ENCODE measurements at places on chromosomes 5 and 9. TPM values are rescaled to one million over a fixed set of nuclear protein-coding genes. Genes with fewer than 3 reads are reported as not detected.

The FREM1 gene
- 4.1 TPM for total RNA-seq

DNA sequence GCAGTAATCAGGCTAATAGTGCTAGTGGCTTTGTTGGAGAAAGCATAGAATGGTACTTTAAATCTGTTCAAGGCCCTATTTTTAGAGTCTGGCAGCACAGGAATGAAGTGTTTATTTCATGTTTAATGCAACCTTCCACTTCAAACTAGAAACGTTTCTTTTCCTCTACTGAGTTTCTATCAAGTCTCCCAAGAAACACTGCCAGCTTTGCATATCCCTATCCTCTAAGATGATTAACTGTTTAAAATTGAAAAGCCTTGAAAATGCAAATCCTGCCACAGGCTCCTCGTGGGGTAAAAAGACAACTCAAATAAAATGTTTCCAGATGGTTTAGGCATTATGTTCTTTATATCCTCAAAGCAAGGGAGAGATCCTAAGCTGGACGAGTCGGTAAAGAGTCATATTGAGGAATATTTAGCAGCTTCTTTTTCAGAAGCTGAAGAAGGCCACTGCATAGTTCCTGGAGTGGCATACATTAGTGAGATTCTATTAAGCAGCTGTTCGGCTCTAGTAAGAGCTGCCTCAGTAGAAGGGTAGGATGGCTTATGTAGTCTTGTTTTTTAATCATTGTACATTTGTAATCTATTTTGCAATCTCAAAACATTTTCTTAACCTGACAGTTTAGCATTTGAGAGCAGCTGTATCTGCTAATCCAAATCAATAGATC is 251.2 kb downstream of the CHSY3 start:
- no peak overlapping the region for H3K4me3 ChIP-seq
- H3K36me3 ChIP-seq: no peaks in the 10 kb centered on the region
- no peaks in the 10 kb centered on the region for H3K27me3 ChIP-seq
- DNase-seq: no peak
- no peaks in the 10 kb centered on the region for H3K4me1 ChIP-seq
- H3K27ac ChIP-seq: no peak overlapping the region

- H3K27me3 ChIP-seq: no peaks in the 10 kb centered on the region
- H3K36me3 ChIP-seq: no peaks in the 10 kb centered on the region
- peak; percentile 54 for DNase-seq
- peak overlapping the region; percentile 92 for H3K27ac ChIP-seq
- H3K4me1 ChIP-seq: no peaks in the 10 kb centered on the region
Measured at GRCh38 chr9:19127871-19128500, 694 bp upstream of the PLIN2 start.

- H3K4me1 ChIP-seq: no peaks in the 10 kb centered on the region
- no peaks in the 10 kb centered on the region for H3K27me3 ChIP-seq
- DNase-seq: no peak
- no peak overlapping the region for H3K4me3 ChIP-seq
- no peak overlapping the region for H3K27ac ChIP-seq
Measured at GRCh38 chr9:23730364-23730763, 95.7 kb downstream of the ELAVL2 start.

DNA sequence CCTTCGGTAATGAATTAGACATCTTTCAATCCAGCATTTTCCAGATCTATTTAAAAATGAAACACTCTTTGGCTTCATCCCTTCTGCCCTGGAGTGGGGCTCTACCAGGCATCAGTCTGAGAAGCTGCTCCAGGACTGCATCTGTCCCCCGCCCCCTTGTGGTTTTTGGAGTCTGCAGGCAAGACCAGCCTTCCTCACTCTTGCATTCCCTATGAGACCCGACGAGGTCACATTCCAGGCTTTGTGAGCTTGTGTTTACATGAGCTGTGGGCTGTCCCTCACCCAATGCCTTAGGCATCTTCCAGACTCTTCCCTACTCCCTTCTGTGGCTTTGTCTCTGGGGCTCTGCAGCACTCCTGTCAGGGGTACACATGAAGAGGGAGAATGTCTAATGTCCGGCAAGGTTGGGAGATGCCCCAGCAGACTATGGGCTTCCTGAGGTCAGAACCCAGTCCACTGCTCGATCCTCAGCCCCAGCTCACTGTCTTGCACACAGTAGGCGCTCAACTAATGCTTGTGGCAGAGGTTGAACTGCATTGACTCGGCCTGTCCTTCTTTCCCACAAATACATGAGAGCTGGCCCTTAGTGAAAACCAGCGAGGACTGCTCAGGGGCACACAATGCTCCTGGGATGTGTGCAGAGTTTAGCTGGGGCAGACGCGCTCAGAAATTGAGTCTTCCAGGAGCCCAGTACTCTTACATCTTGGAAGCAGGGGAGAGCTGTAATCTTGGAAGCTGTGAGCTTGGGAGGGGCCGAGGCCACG is 11.7 kb upstream of the GADD45G start:
- DNase-seq: no peak
- H3K4me3 ChIP-seq: no peak overlapping the region
- no peak overlapping the region for H3K27ac ChIP-seq
- H3K27me3 ChIP-seq: no peaks in the 10 kb centered on the region

GRCh38 chr9:20835377-20836286 is 151.6 kb downstream of the FOCAD start:
- H3K27me3 ChIP-seq: no peaks in the 10 kb centered on the region
- DNase-seq: no peak
- H3K36me3 ChIP-seq: no peaks in the 10 kb centered on the region
- no peaks in the 10 kb centered on the region for H3K4me1 ChIP-seq
- H3K27ac ChIP-seq: no peak overlapping the region

DNA sequence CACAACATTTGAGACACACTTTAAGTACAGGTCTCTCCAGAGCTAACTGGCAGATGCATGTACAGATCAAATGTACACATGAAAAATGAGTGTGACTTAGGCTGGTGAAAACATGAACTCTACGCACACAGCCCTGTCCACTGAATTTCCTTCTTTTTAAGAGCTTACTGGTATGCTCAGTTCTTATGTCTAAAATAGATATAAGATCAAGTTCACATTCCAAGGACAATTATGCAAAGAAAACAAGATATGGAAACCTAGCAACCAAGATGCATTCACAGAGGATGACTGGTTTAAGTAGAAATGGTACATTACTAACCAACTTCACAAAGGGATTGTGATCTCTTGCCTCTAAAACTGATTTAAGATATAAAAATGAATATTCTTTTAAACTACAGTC is 56.7 kb downstream of the TLE1 start:
- H3K4me1 ChIP-seq: no peaks in the 10 kb centered on the region
- no peak for DNase-seq
- H3K36me3 ChIP-seq: no peaks in the 10 kb centered on the region
- H3K4me3 ChIP-seq: no peak overlapping the region
- no peaks in the 10 kb centered on the region for H3K27me3 ChIP-seq

DNA sequence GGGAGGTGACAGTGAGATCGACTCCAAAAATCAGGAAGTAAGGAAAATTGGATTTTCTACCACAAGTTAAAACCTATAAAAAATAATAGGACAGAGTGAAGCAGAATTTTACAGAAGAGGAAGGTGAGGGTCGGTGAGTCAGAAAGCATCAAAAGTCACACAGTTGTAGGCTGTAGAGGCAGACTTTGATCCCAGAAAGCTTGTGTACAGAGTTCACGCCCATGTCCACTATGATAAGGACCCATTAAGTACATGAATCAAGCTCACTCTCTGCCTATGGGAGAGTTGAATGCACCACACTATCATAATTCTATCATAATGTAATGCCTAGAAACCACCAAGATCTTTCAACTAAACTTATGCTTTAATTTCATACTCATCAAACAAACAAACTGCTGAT is 291.2 kb downstream of the PRELID2 start:
- H3K4me1 ChIP-seq: no peaks in the 10 kb centered on the region
- no peak overlapping the region for H3K27ac ChIP-seq
- DNase-seq: no peak
- H3K27me3 ChIP-seq: no peaks in the 10 kb centered on the region
- no peak overlapping the region for H3K4me3 ChIP-seq

- DNase-seq: no peak
- H3K27me3 ChIP-seq: no peaks in the 10 kb centered on the region
- H3K27ac ChIP-seq: no peak overlapping the region
- no peak overlapping the region for H3K4me3 ChIP-seq
Measured at GRCh38 chr5:16565118-16565517, 51.7 kb downstream of the RETREG1 start.

Measured in breast epithelium (tissue), 4 donors.